Omental fat pad (tissue), 4 donors: ENCODE measurements at places on chromosomes 3 and 15.

DNA sequence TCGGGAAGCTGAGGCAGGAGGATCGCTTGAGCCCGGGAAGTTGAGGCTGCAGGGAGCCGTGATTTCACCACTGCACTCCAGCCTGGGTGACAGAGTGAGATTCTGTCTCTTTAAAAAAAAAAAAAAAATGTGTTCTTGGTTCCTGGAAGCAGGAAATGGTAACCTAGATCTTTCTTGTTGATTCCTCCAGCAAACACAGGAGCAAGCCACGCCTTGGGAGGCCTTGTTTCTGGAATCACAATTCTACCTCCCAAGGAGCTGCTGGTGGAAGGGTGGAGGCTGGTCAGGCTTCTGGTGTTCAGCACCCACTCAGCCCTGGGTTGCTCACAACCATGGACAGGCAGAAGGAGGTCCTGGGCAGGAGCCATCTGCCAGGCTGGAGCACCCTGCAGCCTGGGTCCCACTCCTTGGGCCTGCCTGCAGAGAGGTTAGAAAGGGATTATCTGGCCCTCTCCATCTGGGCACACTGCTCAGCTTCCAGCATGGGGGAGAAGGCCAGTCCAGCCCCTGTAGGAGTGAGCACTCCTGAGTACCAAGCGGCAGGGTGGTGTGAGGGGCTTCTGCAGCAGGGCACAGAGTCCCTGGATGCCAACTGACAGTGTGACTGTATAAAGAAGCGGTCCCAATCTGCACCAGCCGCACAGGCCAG, 65.6 kb downstream of the ABTB1 start:
- no peak for DNase-seq

DNA sequence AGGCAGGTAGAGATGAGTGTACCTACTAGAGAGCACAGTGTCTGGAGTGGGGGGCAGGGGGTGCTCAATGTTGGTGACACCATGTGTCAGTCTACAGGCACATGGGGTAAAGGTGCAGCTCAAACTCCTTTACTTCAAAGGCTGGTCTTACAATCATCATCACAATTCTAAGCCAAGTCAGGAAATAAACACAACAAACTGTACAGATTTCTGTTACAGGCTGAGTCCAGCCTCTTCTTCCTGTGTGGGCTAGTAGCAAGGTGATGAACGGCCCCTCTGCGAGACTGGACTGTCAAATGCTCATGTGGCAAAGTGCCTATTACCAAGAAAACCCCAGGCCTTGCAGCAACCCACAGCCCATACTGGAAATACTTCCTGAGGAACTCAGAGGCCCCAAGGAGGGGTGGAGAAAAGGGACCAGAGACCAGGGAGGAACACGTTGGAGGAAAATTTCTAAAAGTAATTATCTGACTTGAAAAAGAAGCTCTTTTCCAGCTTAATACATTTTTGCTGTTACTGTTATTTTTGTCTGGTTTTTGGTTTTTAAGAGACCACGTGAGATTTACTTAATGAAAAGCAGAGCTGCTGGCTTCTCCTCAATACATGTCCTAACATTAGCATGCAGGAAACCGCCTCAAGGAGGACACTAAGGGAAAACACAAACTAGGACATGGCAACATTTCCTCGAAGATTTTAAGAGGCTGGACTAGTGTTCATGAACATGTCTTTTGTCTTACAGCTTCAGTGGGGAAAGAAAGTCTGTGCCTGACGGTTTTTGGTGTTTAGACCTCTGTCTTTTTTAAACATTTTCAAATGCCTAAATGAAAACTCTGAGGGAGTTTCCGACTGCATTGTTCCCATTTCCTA, 29.5 kb downstream of the TBC1D2B start:
- DNase-seq, result no peak

GRCh38 chr3:124250053-124250452, 258.1 kb upstream of the ROPN1 start:
- DNase-seq, result no peak

- no peak for DNase-seq
Observed at GRCh38 chr3:128408693-128409623, 57.7 kb downstream of the DNAJB8 start.

DNA sequence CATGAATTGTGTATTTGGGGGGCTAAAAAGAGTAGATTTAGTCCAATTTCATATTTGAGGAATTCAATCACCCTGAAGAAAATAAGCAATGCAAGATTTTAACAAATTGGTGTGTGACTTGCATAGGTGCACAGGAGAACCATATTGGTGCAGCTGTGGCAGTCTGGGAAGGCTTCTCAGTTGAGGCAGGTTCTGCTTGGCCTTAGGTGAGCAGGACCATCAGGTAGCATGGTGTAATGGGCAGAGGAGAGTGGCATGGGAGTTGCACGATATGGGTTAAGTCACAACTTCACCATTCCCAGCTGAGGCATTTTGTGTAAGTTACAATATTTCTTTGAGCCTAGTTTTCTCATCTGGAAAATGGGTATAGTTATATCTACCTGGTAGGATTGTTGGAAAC, 10.5 kb downstream of the EBLN2 start:
- DNase-seq, result no peak

GRCh38 chr3:181940703-181941102, 229.0 kb downstream of the SOX2 start:
- DNase-seq, result no peak

DNA sequence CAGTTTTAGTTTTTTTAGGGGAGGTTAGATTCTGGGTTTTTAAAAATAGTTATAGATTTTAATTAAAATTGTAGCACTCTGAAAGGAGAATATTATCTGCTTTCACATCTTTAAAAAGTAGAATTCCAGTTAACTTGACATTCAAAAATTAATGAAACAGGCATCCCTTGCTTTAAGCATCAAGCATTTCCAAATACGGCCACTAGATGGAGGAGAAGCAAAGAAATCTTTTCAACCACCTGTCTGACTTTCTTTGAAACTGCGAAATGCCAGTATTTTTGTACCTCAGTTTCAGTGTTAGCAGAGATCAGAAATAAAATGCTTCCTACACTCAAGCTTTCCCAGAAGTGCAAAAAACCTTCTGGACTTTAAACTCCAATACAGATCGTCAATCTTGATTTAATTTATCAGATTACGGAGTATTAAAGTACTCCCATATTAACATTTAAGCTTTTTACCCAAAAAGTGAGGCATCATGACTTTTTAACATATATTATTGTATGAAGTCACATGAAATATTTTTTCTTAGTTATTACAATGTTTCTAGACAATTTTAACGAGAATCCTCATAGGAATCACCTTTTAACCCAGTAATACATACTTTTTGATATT, 153.3 kb downstream of the P3H2 start:
- DNase-seq, result no peak

DNA sequence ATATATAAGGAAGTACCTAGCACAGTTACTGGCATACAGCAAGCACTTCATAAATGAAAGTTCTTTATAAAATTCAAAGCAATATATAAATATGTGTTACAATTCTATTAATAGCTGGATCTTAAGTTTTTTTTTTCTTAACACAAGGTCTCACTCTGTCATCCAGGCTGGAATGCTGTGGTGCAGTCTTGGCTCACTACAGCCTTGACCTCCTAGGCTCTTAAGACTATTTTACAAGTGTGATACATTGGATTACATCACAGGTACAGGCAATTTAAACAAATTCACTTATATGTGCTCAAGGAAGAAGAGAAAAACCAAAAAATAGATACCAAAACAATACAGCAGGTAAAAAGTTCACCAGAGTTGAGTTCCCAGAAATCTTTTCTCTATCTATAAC, 60.6 kb downstream of the ZNF280D start:
- no peak for DNase-seq

DNA sequence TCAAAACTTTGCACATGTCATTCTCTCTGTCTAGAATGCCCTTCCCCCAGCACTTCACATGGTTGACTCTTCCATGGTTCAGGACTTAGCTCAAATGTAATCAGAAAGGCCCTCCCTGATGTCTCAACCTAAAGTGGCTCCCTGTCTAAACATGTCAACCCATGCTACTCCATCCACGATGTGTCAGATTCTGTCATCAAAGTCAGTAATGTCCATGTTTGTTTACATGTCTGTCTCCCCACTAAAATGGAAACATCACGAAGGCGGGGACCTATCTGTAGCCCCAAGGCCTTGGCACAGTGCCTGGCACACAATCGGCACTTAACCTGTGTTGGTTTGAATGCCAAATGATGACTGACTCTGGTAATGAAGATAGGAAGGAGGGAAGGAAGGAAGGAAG, 20.8 kb upstream of the SNTN start:
- no peak for DNase-seq

DNA sequence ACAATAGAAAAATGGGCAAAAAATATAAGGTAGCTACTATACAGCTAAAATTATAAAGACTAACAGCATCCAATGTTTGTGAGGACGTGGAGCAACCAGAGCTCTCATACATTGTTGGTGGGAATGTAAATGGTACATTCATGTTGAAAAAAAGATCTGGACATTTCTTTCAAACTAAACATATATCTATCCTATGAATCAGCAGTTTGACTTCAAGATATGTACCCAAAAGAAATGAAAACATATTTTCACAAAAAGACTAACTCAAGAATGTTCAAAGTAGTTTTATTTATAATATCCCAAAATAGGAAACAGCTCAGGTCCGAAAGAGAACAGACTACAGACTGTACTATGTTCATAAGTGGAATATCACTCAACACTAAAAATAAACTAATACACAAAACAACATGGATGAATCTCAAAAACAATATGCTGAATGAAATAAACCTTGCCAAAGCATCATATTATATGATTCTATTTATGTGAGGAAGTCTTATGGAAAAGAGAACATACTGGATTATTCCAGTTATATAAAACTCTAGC, 8.8 kb upstream of the TTBK2 start:
- no peak for DNase-seq
